Osteoblast (primary cell): ENCODE measurements at places on chromosomes 5 and 9. TPM values are rescaled to one million over a fixed set of nuclear protein-coding genes. Genes with fewer than 3 reads are reported as not detected.

Gene OR13C2
- not detected in 2 replicates for total RNA-seq

Gene B4GALT1
- total RNA-seq = 63.7 and 76.3 TPM in 2 replicates

Gene NR5A1
- total RNA-seq = not detected in 2 replicates

Gene RPL7A
- total RNA-seq = 1,638 and 1,763 TPM in 2 replicates

Gene GLRA1
- not detected in 2 replicates for total RNA-seq

Gene SPINK1
- total RNA-seq = not detected in 2 replicates

Gene PIP5K1B
- total RNA-seq = not detected in 2 replicates

Gene FXN
- total RNA-seq = 2.2 and 4.1 TPM in 2 replicates

Gene CCDC192
- not detected in 2 replicates for total RNA-seq

Gene PHF2
- 14.8 and 15.0 TPM in 2 replicates for total RNA-seq

Gene ELOVL7
- under 0.01 TPM in 2 replicates for total RNA-seq
